ENCODE measurements at places on chromosomes 1 and 21. TPM values are rescaled to one million over a fixed set of nuclear protein-coding genes. Genes with fewer than 3 reads are reported as not detected.

DNA sequence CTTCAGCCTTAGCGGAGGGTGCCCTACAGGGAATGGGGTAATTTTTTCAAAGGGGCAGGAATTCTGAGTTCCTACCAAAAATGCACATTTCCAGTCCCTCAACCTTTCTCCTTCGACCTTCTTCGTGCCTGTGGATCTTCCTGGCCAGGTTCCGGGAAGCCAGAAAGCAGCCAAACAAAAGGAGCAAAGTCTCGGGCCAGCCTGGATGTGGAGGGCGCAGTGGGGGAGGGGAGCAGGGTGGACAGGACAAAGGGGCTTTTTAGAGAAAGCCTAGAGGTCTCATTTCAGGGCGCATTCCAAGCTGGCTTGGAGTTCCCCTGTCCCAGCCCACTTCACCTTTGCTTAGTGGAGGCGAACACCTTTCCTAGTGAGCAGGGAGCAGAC is 2.9 kb upstream of the INAVA start:
- peak; percentile 91 for DNase-seq

The LGR6 gene
- 0.45 TPM for total RNA-seq

GRCh38 chr21:28817871-28818270 is 174.8 kb downstream of the LTN1 start:
- no peak for DNase-seq

- DNase-seq: no peak
Measured at GRCh38 chr1:208369658-208370057, 125.5 kb upstream of the PLXNA2 start.

- DNase-seq: no peak
Measured at GRCh38 chr1:229140119-229140396, 130.9 kb upstream of the RAB4A start.

The EXTL1 gene
- 3.3 TPM for total RNA-seq

All from endodermal cell (in vitro differentiated cells).